Left renal pelvis (tissue), 4 donors: ENCODE measurements at places on chromosomes 11 and 22. TPM values are rescaled to one million over a fixed set of nuclear protein-coding genes. Genes with fewer than 3 reads are reported as not detected.

DNA sequence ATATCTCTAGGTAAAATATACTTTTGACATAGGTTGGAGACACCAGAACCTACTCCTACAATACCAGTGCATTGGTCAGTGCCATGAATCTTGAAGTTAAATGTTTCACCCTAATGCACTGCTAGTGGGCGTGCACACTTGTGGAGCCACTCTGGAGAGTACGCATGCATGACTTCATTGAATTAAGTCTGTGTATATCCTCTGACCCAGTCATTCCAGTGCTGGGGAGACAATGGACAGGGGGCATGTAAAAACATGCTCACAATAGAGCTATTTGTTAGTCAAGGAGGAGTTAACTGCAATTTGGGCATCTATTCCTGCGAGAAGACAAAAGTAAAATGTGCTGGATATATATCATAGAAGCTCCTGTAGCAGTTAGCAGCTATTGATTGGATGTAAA, 335.4 kb upstream of the NCAM1 start:
- no peak for DNase-seq

- DNase-seq = no peak
Observed at GRCh38 chr11:69873166-69874077, 54.2 kb upstream of the FGF3 start.

Gene MMP13
- polyA plus RNA-seq = not detected

DNA sequence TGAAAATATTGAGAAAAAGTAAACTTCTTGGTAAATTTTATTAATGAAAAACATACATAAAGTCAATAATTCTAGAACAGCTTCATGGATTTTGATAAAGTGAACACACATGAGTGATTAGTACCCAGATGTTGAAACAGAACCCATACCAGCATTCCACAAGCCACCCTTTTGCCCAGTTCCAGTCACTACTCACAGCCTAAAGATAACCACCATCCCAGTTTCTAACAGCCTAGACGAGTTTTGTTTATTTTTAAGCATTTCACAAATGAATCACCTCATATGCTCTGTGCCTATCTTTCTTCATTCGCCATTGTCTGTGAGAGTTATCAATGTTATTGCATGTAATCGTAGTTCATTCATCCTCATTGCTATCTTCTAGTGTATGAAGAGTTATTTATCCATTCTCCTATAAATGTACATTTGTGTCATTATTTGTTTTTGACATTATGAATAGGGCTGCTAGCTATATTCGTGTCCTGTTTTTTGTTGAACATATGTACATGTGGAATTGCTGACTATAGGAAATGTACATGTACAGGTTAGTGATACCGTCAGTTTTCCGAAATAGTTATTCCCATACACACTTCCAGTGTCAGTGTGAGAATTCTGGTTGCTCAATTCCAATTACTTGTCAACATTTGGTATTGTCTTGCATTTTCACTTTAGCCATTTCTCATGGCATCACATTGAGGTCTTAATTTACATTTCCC, 44.5 kb upstream of the TEAD1 start:
- no peak for DNase-seq

GRCh38 chr11:113014262-113015097, 53.3 kb downstream of the NCAM1 start:
- no peak for DNase-seq

GRCh38 chr22:20056161-20056560, 23.9 kb upstream of the DGCR8 start:
- no peak for DNase-seq

Gene UBQLNL
- 1.2 TPM for polyA plus RNA-seq

Gene GPR83
- polyA plus RNA-seq = 0.70 TPM

DNA sequence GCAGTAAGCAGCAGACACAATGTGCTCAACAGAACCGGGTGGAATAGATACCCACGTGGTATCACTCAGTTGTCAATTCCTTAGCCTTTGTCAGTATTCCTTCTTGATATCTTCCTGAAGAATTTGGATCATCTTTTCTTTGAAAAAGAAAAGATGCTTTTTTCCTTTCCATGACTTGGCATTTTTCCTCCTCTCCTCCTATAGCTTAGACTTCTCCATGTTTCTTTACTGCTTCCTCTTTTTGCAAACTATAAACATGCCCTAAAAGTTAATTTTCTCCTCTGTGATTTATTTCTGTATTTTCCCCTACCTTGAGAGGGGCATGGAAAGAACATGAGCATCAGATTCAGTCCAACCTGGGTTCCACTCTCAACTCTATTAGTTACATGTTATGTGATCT, 11.7 kb downstream of the CBLIF start:
- no peak for DNase-seq

- no peak for DNase-seq
Observed at GRCh38 chr11:128474036-128474874, 113.1 kb downstream of the ETS1 start.

DNA sequence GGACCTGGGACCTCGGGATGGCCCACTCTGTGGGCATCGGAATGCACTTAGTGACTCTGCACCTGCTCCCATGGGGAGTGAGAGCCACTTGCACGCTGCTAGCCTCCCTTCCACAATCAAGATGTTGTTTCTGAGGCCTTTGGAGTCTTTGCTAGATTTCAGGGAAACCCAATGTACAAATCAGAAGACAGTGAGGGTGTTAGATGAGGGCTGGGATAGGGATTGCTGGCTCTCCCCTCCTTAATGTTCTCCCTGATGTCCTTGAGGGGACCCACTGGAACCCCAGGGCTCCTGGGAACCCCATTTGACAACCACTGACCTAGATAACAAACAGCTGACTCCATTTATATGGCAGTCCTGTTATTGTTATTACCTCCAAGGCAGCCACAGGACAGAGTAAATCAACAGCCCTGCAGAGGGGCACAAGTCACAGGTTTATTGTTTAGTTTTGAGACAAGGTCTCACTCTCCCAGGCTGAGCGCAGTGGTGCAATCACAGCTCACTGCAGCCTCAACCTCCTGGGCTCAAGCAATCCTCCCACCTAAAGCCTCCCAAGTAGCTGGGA, 31.3 kb upstream of the COMT start:
- no peak for DNase-seq

- no peak for DNase-seq
Observed at GRCh38 chr11:7893796-7894195, 37.3 kb downstream of the OR10A6 start.

Gene APOL5
- polyA plus RNA-seq = 0.22 TPM

Gene MRGPRE
- polyA plus RNA-seq = not detected

DNA sequence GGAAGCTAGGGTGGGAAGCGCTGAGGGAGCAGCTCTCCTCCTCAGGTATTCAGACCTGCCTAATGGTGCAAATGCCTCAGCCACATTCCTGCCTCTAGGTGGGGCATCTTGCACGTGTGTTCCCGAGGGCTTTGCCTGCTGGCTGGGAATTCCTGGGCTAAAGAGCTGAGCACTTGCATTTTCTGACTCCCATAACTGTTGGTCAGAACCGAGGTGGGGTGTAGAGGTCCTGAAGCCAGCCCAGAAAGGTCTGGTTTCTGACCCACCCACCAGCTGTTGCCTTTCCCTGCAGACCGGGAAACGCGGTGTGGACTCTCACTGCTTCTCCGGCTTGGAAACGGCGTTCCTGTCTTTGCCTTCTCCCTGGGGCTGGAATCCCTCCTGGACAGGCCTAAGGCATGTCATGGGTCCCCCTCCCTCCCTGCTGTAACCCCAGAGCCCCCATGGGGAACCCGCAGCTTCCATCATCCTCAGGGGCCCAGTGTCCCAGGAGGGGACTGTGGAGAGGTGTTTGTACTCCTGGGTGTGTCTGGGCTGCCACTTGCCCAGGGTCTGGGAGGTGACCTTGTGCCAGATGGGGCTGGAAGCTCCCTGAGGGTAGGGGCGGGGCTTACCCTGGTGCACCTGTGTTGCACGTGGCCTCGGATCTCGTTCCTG, 24.0 kb upstream of the SMIM38 start:
- peak; percentile 75 for DNase-seq

Gene SGSM1
- polyA plus RNA-seq = 2.5 TPM

GRCh38 chr22:30650508-30651116, 15.0 kb downstream of the SLC35E4 start:
- DNase-seq = no peak

- DNase-seq = no peak
Observed at GRCh38 chr22:27045103-27045947, 387.9 kb downstream of the MIAT start.

DNA sequence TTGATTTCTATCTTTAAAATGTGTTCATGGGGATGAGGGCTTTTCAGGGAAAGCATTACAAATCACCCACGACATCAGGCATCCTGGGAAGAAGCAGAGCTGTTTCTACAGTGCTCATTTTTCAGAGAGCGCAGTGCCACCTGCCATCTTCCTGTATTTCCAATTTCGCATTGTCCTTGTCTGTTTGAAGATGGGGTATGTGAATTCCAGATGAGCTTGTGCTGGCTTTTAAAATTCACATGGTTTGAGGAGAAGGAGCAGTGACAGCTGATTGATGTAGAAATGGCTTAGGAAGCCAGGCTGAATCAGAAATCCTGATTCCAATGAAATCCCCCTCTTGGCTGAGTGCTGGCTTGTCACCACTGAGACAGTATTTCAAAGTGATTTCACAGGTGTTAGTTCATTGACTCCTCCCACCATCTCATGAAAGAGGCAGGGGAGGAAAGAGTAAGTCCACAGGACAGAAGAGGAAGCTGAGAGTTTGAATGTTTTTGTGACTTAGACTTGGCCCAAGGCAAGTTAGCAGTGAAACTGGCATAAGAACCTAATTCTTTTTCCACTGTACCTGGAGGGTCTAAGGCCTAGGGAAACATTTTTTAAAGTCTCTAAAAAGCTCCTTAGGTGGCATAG, 344.6 kb upstream of the C11orf87 start:
- DNase-seq = no peak

DNA sequence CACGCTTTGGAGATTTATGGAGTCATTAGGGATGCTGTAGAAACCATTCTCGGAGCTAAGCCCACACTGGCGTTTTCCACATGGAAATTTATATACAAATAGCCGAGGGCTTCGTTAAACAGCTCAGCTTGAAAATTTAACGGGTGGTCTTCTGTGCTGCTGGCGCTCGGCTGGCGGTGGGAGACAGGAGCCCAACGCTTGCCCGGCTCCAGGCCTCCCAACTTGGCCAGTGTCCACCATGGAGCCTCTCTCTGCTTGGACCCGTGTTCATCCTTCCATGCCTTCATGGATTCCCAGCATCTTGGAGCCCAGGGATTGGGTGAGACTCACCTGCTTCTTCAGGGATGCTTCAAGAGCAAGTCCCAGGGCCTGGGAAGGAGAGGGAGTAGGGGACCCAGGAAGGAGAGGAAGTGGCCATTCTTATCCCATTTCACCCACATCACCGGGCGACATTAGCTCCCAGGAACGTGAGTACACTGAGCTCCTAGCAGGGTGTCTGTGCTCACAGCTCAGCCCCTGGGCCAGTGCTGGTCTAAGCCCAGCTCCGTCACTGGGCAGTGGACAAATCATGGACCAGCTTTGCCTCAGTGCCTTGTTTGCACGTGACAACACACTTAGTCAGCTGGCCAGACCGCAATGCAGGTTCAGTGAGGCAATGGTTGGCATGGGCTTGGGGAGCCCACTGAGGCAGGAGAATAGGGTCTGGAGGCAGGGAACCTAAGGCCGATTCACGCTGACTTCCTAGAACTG, 944.3 kb downstream of the BRD1 start:
- no peak for DNase-seq

DNA sequence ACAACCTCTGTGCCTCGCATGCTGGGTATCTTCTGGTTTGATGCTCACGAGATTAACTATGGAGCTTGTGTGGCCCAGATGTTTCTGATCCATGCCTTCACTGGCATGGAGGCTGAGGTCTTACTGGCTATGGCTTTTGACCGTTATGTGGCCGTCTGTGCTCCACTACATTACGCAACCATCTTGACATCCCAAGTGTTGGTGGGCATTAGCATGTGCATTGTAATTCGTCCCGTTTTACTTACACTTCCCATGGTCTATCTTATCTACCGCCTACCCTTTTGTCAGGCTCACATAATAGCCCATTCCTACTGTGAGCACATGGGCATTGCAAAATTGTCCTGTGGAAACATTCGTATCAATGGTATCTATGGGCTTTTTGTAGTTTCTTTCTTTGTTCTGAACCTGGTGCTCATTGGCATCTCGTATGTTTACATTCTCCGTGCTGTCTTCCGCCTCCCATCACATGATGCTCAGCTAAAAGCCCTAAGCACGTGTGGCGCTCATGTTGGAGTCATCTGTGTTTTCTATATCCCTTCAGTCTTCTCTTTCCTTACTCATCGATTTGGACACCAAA, 516 bp downstream of the OR52J3 start:
- no peak for DNase-seq

DNA sequence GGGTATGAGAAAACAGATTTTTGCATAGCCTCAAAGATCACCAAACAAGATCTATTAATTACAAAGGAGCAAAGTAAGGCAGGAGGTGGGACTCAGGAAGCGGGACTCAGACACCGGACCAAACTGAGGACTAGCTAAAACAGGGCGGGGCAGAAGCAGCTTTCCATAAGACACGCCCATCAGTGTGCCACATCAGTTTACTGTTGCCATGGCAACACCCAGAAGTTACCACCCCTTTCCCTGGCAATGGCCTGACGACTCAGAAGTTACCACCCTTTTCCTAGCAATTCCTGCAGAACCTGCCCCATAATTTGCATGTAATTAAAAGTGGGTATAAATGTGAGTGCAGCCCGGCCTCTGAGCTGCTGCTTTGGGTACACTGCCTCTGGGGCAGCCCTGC, 173.9 kb downstream of the SHANK2 start:
- DNase-seq = no peak

GRCh38 chr11:92782806-92783205, 186.6 kb upstream of the MTNR1B start:
- DNase-seq = no peak

GRCh38 chr22:28597665-28598064, 82.0 kb downstream of the TTC28 start:
- DNase-seq = no peak

- no peak for DNase-seq
Observed at GRCh38 chr11:112689851-112690250, 271.4 kb upstream of the NCAM1 start.

DNA sequence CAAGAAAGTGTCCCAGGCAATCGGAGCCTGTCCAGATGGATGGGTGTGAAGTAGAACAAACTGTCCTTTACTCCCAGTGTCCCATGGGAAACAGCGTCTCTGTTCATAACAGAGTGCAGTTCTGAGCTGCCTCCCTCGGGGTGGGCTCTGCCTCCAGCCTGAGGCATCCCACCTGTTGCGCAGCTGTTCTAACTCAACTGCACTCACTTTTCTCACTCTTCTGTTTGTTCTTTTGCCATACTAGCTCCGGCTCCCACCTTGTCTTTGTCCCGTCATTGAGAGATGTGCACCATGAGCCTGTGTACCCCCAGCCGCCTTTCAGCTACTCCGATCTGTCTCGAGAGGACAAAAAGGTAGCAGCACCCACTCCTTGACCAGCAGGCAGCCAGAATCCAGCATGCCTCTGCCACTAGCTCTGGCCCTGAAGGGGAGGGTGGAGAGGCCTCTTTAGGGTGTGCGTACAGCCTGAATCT, 20.7 kb upstream of the CDC42EP2 start:
- DNase-seq = no peak

DNA sequence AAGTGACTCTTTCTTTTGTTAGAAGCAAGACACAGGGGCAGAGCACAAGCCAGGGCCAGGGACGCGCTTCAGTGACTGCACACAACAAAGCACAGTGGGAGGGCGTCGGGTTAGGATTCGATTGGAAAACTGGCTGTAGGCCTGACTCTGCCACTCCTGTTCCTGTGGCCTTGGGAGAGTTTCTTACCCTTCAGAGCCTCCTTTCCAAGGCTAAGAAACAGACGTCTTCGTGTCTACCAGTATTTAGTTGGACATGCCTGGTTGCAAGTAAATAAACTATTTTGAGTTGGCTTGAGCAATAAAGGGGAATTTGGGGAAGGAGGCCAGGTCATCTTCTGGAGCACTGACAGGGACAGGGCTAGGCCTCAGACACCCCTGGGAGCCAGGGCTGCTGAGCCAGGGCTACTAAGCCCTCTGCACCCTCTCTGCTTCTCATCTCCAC, 549.1 kb downstream of the INSC start:
- no peak for DNase-seq

GRCh38 chr22:41833369-41834004, 582 bp downstream of the SREBF2 start:
- DNase-seq = no peak
